ENCODE measurements at places on chromosomes 12 and 14.

- peak; percentile 75 for DNase-seq
Measured at GRCh38 chr12:115223322-115223721, 539.3 kb upstream of the TBX3 start.

DNA sequence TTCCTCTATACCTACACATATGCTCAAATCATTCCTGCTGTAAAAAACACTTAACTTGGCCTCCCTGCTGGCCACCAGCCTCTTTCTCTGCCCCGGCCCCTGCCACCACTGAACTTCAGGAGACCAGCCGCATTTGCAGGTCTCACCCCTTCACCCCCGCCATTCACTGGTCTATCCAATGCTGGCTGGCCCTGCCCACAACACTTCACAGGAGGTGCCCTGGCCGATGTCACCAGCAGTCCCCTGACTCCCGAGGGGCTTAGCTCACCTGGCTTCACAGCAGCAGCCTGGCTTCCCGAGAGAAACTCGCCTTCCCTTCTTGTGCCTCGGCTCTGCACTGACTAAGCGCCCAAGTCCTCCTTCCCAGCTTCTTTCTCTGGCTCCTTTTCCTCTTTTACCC is 7.5 kb downstream of the AK7 start:
- DNase-seq: no peak

- DNase-seq: no peak
Measured at GRCh38 chr14:59831121-59831730, 39.4 kb downstream of the RTN1 start.

GRCh38 chr12:29940811-29941210 is 157.1 kb upstream of the TMTC1 start:
- DNase-seq: no peak

GRCh38 chr12:13161172-13161571 is 35.4 kb upstream of the EMP1 start:
- no peak for DNase-seq

GRCh38 chr14:96121660-96122395 is 82.7 kb downstream of the C14orf132 start:
- DNase-seq: no peak

DNA sequence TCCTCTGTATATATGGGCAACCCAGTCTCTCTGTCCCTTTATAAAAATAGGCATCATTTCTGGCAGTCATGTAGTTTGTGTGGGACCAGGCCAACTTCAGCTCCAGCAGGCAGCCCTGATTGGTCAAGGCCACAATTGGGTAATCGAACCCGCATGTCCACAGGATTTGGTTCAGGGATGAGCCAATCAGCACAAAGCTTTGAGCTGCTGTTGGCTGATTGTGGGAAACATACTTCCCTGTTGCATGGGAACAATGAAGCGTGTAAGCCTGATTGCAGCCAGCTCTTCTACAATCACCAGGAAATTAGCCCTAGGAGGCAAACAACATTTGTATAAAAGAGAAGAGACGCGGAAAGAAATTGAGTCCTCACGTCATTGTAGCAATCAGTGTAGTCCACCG is 328.6 kb downstream of the PCNX1 start:
- DNase-seq: peak; percentile 55

DNA sequence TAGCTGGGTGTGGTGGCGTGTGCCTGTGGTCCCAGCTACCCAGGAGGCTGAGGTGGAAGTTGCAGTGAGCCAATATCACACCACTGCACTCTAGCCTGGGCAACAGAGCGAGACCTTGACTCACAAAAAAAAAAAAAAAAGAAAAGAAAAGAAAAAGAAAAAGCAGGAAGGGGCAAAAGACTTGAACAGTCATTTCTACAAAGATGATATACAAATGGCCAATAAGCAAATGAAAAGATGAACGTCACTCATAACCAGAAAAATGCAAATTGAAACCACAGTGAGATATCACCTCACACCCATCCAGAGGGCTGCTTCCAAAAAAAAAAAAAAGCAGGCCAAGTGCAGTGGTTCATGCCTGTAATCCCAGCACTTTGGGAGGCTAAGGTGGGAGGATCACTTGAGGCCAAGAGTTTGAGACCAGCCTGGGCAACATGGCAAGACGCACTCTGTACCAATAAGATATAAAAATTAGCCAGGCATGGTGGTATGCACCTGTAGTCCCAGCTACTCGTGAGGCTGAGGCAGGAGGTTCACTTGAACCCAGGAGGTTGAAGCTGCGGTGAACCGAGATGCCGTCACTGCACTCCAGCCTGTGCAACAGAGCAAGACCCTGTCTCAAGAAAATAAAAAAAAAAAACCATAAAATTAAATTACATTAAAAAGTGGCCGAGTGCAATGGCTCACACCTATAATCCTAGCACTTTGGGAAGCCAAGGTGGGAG is 20.5 kb downstream of the UBC start:
- no peak for DNase-seq

- no peak for DNase-seq
Measured at GRCh38 chr14:72142328-72142727, 210.1 kb downstream of the RGS6 start.

- DNase-seq: no peak
Measured at GRCh38 chr12:29771786-29772185, 12.0 kb downstream of the TMTC1 start.

DNA sequence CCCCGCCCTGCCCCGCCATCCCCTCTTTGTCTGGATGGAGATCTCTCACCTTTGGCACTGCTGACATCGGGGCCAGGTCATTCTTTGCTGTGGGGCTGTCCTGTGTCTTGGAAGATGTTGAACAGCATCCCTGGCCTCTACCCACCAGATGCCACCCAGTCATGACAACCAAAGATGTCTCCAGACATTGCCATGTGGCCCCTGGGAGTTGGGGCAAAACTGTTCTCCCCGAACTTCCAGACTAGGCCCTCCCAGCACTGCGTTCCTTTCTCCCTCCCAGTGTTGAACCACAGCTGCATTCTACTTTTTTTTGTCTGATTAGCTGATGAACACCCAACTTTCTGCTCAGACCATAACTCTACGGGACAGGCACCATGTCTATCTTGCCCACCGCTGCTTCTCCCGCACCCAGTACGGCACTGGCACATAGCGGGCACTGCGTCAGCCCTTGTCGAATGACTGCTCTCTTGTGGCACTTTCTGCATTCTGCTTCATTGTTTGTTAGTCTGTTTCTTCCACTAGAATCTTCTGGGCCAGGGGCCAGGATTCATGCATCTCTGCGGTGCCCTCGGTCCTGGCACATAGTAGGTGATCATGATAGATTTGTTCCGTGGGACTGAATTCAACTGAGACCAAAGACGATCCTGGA is 13.1 kb upstream of the MYL2 start:
- DNase-seq: no peak

DNA sequence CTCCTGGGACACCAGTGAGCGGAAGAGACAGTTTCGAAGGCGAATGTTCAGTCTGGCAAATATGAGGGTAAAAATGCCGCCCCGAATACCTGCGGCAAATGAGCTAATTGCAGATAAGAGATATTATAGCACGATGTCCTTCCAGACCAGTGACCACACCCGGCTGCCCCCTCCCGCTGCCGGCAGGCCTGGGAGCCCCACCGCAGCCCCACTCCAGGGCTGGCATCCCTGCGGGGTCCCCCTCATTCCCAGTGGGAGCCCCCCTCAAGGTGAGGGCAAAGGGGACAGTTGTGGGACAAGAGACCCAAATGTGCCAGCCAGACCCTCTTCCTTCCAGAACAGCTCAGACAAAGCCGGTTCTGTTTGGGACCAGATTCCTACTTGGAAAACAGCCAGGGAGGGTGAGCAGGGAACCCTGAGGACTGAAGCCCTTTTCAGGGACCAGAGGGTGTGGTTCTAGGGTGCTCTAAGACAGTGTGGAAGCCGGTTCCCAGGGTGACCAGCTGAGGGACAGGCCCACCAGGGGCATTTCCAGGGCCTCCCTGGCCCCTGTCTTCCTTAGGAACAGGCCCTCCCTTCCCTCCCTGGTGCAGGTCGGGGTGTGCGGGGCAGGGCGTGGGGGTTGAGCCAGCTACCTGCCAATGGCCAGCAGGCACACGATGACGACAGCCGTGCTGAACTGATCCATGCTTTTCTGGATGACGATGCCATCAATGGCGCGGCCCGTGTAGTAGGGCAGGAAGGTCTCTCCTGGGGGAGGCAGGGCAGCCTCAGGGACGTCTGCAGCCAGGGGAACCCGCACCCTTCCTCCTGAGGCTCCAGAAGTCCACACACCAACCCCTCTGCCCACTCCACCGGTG is 16.2 kb downstream of the ABCB9 start:
- DNase-seq: no peak

- DNase-seq: no peak
Measured at GRCh38 chr14:102732924-102733323, 44.3 kb upstream of the TRAF3 start.

DNA sequence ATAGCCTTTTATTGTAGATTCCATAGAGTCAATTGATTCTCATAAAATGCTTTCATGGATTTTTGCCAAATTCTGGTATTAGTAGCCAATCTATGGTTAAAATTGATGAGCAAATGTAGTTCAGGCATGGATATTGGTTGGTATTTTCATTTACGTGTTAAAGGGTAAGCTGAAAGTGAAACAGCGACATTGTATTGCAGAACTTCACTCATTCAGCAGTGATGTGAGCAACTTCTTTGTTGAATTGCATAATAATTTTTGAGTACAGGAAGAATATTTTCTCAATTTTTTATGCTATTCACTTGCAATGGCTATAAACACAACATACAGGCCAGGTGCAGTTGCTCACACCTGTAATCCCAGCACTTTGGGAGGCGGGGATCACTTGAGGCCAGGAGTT is 24.2 kb upstream of the FAM222A start:
- DNase-seq: no peak

DNA sequence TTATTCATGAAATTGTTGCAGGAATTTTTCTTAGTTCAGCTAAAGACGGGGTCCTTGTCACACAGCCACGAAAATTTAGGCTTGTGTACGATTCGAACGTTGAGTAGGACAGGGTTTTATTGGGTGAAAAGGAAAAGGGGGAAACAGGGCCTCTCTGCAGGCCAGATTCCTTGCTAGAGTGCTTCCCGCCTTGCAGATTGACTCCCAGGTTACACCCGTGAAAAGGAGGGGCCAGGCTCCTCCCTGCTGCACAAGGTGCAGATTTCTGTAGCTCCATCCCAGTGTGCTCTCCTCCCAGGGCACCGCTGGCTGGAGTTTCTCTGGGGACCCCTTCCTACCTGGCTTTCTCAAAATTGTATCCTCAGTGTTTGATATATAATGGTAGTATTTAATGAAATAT is 221.5 kb downstream of the ERC1 start:
- DNase-seq: no peak

GRCh38 chr14:76955575-76956315 is 72.8 kb downstream of the IRF2BPL start:
- DNase-seq: no peak

- no peak for DNase-seq
Measured at GRCh38 chr12:1330477-1330827, 263.9 kb downstream of the FBXL14 start.

- no peak for DNase-seq
Measured at GRCh38 chr14:103330536-103330935, 3.5 kb upstream of the EIF5 start.

DNA sequence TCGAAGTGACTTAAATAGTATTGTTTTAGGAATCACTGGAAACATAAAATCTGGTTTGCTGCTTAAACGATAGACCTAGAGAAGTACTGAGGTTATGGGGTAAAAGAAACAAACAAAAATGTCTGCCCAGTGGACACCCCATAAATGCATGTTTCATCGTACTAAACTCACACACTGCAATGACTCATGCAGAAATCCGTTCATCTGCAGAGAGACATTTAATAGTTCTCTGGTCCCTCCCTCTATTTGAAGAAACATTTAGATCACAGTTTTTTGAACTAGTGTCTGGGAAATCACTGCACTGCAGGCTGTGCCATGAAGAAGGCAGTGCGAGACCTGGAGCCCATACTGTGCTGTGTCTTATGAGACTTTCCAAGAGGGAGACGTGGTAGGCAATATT is 25.5 kb downstream of the SLC17A8 start:
- no peak for DNase-seq

DNA sequence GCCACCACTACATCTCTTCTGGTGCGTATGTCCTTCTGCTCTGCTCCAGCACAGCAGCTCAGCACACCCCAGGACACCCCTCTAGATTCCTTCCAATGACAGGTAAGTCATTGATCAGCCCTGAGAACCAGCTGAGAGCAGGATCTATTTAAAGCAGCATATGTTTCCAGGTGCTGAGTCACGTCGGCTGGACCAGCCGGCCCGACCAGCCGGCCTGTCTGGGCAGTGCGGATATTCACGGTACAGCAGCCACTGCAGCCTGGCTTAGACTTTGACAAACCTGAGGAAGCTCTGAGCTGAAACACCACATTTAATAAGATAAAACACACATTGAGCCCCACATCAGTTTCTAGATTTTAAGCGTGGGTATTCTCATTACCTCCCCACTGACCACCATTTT is 31.8 kb upstream of the RPH3A start:
- no peak for DNase-seq

DNA sequence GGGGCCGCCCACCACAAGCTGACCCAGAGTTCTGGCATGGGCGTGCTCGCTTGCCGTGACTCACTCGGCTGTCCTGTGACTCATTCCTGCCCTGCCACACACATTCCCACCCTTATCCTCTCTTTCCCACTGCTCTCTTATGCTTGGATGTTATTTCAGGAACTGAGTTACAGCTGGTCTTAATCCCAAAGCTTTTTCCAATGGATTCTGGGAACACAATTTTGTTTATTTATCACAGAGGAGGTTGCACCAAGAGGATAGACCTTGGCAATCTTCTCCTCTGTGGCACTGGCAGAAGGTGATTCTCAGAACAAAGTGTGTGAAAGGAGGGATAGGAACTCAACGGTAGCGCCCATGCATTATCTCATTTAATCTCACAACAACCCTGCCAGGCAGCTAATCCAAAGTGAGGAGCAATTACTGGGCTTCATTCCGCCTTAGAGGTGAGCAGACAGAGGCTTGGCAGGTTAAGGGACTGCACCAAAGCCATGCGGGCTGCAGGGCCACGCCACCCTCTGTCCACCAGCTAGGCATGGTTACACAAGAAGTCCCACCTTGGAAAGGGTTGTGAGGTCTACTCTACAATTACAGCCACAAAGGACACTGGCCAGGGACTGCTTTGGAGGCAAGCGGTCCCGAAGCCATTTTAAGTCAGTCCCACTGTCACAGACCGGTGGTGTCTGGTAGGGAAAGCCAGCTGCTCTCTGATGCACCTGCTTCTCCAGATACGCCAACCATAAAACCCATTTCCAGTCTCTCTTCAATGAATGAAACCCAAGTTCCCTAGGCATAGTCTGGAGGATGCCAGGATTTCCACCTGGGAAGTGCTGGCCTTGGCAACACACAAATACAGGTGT is 32.9 kb downstream of the SYNE3 start:
- DNase-seq: peak; percentile 96

DNA sequence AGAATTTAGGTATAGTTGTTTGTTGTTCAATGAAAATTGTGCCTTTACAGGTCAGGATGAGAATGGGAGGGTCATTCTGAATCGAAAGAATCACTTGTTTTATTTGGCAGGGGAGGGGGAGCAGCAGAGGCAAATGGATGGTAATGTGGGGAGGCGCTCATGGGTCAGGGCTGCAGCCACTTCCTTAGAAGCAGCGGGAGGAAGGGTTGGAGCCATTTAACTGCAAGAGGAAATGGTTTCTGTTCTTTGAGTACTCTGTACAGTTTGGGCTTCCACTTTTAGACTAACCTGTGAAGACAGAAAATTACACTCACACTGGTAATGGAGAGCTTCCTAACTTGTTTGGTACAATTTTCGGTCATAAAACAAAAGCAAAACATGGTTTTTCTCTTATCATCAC is 57.2 kb downstream of the PIWIL1 start:
- DNase-seq: no peak

- DNase-seq: no peak
Measured at GRCh38 chr14:38941488-38941887, 161.5 kb downstream of the SEC23A start.

- DNase-seq: peak; percentile 26
Measured at GRCh38 chr14:102140750-102141145, 1.1 kb downstream of the WDR20 start.
